AG04449 (cell line): ENCODE measurements at places on chromosomes 2 and 18.

- no peak for DNase-seq
Observed at GRCh38 chr2:64049633-64050220, 30.5 kb upstream of the VPS54 start.

DNA sequence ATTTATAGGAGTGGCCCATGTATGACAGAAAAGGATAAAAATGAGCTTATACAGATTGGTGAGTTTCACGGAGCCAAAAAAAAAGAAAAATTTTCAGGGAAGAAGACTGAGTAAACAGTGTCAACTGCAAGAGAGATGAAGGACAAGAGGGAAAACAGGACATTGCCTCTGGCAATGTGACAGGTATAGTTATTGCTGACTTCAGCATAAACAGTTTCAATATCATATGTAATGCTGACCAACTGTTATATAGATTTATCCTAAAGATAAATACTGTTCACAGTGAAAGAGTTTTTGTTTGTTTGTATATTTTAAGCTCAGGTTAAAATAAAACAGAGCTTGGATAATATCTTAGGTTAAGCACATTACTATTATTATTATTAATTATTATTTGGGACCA, 98.0 kb upstream of the FSIP2 start:
- no peak for DNase-seq

- DNase-seq = no peak
Observed at GRCh38 chr2:156907806-156908205, 349.7 kb upstream of the GALNT5 start.

- DNase-seq = no peak
Observed at GRCh38 chr2:99597616-99598015, 107.8 kb upstream of the REV1 start.

- no peak for DNase-seq
Observed at GRCh38 chr18:50268022-50268747, 1.9 kb upstream of the CFAP53 start.

DNA sequence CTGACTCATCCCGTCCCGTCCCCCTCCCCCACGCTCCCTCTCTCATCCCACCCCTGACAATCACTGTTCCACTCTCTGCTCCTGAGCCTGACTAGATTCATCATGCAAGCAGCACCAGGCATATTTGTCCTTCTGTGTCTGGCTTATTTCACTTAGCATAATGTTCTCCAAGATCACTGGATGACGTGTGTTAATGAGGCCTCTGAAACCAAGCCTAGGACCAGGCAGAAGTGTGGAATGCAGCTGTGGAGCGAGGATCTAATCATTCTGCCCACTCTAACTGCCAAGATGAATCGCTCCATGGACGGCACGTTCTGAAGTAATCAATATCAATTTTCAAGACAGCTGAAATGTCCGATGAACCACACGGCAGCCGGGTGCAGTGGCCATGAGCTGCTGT, 122.4 kb upstream of the ZNF236 start:
- no peak for DNase-seq

- DNase-seq = no peak
Observed at GRCh38 chr2:103792042-103792441, 1030.2 kb downstream of the TMEM182 start.

DNA sequence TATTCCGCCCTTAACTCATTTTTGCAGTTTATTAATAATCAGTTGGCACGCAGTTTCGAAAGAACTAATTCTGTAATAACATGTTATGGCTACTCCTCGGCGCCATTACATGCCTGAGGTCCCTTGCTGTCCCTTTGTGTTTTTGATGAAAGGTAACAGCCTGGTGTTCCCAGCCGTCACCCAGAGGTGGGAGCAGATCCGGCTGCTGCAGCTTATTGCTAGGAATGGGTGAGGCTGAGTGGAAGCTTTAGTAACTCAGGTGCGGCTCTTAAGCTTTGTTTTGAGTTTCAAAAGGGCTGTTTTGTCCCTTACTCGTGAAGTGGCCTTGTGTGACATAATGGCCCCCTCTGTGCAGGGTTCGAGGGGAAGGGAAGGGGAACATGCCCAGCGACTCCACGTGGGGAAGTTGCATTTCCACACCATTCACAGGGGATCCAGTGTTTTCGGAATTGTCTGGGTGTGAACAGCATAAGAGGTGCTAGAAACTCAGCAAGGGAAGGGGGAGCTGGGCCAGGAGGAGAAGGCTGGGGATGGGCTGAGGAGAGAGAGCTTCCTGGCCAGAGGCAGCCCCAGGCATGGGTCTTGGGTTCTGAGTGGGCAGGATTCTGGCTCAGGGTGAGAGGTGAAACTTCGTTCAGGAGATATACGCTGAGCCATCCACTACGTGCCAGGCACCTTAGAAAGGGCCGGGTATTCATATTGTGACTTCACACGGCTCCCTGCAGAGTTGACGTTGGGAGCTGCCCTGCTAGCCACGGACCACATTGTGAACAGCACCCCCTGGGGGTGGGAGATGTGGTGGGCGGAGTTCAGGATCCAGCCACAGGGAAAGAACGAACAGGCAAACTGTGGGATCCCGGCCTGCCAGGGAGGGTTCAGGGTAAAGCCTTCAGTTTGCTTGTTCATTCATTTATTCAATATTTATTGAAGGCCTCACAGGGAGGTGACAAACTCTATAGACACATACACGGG, 84.4 kb downstream of the TGOLN2 start:
- no peak for DNase-seq

DNA sequence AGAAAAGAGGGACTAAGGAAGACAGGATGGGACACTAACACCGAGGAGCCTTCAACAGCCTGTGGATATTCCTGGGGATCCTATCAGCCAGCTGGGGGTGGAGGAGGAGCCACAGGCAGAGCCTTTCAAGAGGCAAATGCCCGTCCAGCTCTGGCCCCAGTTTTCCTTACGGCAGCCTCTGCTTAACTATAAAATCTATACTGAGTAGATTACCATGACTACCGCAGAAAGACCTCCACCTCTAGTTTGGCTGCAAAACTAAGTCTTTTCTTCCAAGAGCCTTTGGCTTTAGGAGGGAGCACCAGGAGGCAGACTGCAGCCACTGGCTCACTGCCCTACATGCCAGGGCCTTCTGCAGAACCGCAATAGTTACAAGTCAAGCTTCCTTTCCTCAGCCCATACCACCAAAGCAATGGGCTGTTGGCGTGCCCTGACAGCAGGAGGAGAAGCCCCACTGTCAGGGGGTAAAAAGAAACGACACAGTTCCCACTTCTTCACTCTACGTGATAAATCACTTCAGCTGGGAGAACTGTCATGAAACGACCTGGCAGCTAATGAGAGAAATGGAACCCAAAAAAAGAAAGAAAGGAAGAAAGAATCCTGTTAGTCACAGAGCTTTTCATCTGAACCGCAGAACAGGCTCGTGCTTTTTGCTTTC, 25.1 kb upstream of the CREB1 start:
- peak; percentile 67 for DNase-seq

DNA sequence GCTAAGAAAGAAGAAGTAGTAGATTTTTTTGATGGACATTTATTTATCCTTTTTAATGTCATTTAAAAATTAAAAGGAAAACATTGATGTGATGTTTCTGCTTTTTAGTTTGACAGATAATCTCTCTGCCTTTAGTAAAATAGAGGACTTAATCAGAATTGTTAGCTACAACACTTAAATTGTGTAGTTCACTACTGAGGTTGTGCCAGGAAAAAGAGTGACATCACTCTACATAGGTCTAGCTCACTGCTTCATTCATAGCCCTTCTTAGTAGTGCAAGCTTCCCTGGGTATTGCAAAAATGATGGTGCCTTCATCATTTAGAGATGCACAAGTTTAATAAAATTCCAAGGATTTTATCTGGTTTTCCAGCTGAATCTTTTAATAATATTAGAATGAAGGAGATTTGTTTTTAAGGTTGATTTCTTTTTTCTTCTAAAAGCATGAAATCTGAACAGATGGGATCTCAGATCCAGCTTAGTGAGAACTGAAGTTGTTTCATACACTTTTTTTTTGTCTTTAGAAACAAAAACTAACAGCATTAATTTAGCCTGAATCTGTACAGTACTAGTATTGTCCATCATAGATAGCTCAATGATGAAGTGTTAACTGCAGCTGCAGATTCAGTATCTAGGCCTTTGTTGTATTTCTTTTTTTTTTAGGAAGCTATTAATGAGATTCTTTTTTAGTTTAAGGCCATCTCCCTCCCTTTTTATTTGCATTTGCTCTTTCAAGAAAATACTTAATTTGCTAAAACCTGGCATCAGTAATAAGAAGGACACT, 20.6 kb upstream of the TMEFF2 start:
- no peak for DNase-seq

GRCh38 chr18:77671456-77672167, 422.0 kb downstream of the GALR1 start:
- no peak for DNase-seq

- no peak for DNase-seq
Observed at GRCh38 chr2:147033044-147033443, 811.8 kb upstream of the ACVR2A start.

DNA sequence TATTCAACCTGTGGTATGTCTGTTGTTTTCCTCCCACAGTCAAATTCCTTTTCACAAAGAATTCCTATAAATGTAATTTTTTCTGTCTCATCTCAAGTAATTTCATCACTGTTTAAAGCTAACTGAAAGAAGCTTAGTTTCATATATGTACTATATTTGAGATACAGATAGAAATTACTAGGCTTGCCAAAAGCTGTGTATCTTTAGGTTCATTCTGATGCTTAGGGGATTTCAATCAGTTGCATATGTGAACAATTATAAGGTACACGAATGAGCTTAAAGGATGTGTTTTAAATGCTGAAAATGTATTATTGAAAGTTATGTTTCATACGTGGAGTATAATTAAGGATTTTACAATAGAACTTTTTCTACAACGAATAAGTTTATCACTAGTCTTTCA, 59.2 kb upstream of the DSG1 start:
- no peak for DNase-seq

DNA sequence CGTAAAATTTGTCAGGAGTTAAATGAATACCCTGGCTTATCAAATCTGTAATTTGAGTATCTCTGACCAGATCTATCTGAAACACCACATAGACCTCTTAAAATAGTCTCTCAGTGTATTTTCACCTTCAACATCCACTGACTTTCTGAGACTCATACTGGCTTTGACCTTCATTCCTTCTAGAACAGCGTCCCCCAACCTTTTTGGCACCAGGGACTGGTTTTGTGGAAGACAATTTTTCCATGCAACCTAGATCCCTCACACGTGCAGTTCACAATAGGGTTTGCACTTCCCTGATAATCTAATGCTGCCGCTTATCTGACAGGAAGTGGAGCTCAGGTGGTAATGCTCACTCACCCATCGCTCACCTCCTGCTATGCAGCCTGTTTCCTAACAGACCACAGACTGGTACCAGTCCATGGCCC, 3.2 kb downstream of the NBAS start:
- DNase-seq = no peak

DNA sequence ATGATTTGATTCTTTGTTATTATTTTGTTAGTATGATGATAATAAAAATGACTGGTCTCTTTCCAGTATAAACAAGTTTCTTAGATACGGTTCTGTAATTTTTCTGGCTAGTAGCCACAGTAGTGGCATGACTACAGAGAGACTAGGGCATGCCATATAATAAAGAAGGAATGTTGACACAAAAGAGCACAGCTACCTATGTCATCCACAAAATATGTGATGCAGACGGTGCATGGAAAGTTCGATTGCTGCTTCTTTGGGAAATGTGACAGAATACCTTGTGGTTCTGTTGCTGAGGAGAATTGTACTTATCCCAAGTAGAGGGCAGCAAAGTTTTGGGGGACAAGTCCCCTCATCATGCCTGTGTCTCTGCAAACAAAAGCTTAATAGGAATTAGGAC, 26.1 kb upstream of the SETBP1 start:
- DNase-seq = peak; percentile 59

DNA sequence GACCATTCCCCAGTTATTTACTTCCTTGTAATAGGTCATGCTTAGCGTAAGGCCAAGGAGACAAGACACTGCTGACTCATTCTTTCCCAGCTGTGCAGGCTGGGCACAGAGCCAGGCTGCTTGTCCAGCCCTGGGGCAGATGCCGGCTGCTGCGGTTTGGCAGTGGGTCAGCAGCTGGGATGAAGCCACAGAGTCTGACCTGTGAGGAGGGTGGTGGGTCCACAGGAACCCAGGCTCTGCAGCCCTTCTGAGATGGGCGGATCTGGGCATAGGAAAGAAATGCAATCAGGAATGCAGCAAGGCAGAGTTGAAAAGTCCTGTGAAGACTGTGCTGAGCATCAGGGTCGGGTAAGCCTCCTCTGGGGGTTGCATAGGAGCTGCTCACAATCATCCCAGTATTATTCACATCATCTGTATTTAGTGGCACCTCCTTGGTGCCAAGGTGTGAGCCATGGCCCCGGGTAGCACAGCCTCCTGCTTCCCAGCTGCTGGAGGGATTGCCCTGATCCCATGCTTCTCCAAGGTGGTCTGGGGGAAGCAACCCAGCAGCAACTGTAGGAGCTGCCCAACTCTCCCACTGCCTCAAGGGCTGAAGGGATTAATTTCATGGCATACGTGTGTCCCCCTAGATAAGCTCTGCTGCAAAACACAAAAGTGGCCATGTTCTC, 139.0 kb downstream of the DDX1 start:
- peak; percentile 41 for DNase-seq

DNA sequence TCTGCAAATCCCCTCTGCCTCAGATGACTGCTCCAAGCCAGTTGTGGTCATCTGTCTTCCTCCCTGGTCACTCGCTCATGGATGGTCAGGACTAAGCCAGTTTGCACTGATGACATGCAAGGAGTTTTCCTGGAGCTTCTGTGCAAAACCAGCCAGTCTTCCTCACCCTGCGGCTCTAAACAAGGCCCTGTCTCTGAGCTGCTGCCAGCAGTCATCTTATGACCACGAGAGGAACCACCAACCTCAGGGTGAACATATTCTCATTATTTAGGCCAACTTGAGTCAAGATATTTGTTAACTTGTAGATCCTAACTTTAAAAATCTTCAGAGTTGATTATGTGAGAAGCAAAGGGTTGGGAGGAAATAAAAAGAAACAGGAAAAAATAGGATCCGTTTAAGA, 119.9 kb upstream of the CAB39 start:
- DNase-seq = no peak

DNA sequence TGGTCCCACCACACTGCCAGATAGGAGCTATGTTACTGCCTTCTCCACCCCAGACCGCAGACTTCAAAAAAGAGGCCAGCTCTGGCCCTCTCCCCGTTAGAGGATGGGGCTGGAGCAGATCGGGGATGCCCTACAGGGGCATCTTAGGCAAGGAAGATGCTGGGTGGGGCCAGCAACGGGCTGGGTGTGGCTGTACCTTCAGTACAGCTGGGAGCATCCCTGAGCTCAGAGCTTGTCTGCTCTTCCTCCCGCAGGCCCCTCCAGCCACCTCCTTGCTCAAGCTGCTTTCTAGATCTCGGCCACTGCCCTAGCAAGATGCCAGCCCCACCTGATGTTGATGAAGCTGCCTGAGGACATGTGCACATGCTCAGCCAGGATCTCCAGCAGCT, 9.8 kb downstream of the PTPRN start:
- DNase-seq = no peak

GRCh38 chr2:46117379-46117778, 179.8 kb upstream of the EPAS1 start:
- DNase-seq = no peak

GRCh38 chr2:241074901-241075540, 27.1 kb downstream of the MTERF4 start:
- no peak for DNase-seq

GRCh38 chr2:140526575-140526974, 1604.2 kb downstream of the LRP1B start:
- DNase-seq = no peak

- DNase-seq = no peak
Observed at GRCh38 chr2:129191530-129191929, 787.9 kb upstream of the RAB6C start.

GRCh38 chr2:176435729-176436128, 166.5 kb downstream of the MTX2 start:
- no peak for DNase-seq

GRCh38 chr18:57837917-57838548, 34.9 kb upstream of the ATP8B1 start:
- no peak for DNase-seq

- no peak for DNase-seq
Observed at GRCh38 chr2:45130736-45131135, 121.5 kb upstream of the SIX2 start.
